ENCODE measurements at places on chromosomes 12 and 14. TPM values are rescaled to one million over a fixed set of nuclear protein-coding genes. Genes with fewer than 3 reads are reported as not detected.

The TRPV4 gene
- total RNA-seq, result 0.44 TPM

The BCL2L14 gene
- total RNA-seq, result not detected

The LRTM2 gene
- not detected for total RNA-seq

The PRIMA1 gene
- not detected for total RNA-seq

The EIF2S3B gene
- 2.8 TPM for total RNA-seq

The PTCSC3 gene
- not detected for total RNA-seq

The C1QL4 gene
- under 0.01 TPM for total RNA-seq

The GRIP1 gene
- 0.44 TPM for total RNA-seq

The NGB gene
- not detected for total RNA-seq

The PIK3C2G gene
- not detected for total RNA-seq

The FLRT2 gene
- 33.6 TPM for total RNA-seq

The CCDC175 gene
- not detected for total RNA-seq

The SLC5A8 gene
- total RNA-seq, result not detected

The GPR132 gene
- total RNA-seq, result not detected

The TNS2 gene
- 33.7 TPM for total RNA-seq

The FAM90A1 gene
- 0.14 TPM for total RNA-seq

The MMP17 gene
- 21.2 TPM for total RNA-seq

The NAV3 gene
- total RNA-seq, result 62.4 TPM

The TMEM63C gene
- under 0.01 TPM for total RNA-seq

The CTSG gene
- not detected for total RNA-seq

The RNASE4 gene
- 7.0 TPM for total RNA-seq

The LRIG3 gene
- total RNA-seq, result 15.3 TPM

All from placental pericyte (primary cell).